ENCODE measurements at places on chromosomes 16 and 17.

GRCh38 chr17:29042679-29043538 lies at the start of gene PIPOX:
Gene PIPOX, plus strand, starts transcription at chr17:29043141. Its CDS starts 85 bp downstream, at chr17:29043226.
- peak; percentile 10 for DNase-seq

DNA sequence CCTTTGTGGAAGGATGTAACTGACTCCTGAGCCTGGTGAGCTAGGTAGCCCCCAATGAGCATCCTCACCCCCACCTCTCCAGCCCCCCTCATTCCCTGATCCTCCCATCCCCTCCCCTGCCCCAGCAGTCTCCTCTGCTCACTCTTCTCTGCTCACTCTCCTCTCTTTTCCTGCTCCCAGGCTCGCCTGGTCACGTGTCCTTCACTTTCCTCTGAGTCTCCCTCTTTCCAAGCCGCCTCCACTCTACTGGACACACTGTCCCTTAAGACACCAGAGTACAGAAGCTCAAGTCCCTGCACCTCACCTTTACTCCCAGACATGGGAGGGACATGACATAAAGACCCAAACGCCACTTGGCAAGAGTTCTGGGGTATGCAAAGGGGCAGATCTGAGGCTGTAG lies 76.3 kb upstream of the RBL2 start:
- no peak for DNase-seq

DNA sequence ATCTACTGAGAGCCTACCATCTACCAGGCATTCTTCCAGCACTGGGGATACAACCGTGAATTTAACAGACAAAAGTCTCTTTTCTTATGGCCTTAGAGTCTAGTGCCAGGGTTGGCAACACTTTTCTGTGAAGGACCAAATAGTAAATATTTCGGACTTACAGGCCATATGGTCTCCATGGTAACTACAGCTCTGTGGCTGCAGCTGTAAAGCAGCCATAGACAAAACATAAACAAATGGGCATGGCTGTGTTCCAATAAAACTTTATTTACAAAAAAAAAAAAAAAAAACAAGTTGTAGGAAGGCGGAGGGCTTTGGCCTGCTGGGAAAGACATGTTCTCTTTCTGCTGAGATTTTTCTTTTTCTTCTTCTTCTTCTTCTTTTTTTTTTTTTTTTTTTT lies 98.7 kb downstream of the ABCC12 start:
- no peak for DNase-seq

DNA sequence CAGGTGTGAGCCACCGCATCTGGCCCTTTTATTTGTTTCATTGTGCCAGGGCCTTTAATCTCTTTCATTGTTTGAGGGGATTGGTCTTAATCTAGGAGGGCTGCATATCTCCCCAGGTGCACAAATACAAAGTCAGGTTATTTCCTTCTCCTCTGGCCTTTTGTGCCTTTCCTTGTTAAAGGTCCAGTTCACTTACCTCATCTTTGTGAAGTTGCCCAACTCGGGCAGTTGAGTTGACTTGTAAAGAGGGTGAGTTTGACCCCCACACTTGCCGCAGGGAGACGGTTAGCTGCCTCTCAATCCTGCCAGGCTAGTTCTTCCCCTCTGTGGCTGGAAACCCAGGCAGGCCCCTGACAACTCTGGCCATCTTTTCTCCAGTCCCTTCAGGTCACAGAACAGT lies 33.4 kb downstream of the TMEM92 start:
- no peak for DNase-seq

DNA sequence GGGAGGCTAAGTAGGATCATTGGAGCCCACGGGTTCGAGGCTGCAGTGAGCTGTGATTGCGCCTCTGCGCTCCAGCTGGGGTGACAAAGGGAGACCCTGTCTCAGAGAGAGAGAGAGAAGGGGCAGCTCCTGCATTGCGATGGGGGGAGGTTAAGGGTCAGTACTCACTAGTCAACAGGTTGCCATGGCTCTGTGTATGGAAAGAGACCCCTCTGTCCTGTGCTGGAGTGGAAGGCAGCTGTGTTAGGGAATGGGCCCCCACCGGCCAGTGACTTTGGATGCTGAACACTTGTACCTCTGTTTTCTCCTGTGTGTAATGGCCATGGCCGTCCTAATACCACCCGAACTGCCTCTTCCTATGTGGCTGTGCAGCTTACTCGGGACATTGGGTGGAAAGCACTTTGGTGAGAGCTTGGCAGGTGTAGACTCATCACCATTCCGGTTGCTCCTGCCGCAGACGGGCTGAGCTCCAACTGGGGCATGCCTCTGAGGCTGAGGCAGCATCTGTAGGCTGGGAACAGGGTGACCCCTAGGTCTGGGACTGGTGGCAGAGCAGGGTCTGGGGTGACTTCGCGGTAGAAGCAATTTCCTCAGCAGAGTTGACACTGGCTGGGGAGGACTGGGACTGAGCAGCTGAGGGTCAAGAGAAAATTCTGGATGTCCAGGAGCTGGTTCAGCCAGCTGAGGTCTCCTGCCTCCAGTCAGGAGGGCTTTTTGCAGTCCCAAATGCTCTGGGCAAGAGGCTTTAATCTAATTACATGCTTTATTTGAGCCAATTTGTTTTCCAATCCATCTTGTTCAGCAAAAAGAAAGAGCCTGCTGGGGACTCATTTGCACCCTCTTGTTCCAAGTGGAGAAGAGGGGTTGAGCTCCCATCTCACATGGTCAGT lies 184.5 kb downstream of the NTN1 start:
- DNase-seq, result no peak

GRCh38 chr17:80286638-80286960 lies 25.9 kb downstream of the RNF213 start:
- DNase-seq, result no peak

DNA sequence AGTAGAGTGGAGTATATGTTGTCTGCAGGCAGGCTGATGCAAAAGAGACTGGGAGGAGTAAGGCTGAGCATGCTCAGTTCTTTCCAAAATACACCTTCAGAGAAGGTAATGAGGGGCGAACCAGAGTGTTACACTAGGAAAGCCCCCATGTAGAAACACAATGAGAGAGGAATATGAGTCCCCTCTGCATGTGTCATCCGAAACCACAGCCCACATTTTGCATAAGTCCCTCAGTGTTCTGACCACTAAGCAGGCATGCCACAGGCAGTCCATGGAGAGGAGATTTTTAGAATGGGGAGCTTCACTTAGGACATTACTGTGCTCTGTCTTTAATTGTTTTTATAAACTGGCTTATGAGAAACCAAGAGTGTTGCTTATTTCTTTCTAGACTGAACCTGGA lies 32.0 kb downstream of the SLC6A2 start:
- no peak for DNase-seq

GRCh38 chr16:4746215-4746614 lies 11.9 kb downstream of the DNAAF8 start:
- no peak for DNase-seq

DNA sequence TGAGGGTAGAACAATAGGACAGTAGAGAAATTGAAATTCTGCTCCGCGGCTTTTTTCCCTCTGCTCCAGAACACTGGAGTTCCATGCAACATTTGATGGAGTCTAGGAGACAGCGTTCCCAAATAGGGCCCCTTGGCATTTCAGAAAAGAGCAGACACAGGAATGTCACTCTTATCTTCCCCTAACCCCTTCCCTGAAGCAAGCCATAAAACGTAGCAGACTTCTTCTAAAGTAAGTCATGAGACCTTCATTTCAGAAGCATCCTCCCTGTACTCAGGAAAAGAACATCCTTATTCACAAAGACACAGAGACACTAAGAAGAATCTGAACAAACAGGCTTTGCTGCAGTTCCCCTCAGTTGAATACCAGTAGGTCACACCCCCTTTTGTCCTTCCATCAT lies 296.1 kb upstream of the SOX9 start:
- no peak for DNase-seq

DNA sequence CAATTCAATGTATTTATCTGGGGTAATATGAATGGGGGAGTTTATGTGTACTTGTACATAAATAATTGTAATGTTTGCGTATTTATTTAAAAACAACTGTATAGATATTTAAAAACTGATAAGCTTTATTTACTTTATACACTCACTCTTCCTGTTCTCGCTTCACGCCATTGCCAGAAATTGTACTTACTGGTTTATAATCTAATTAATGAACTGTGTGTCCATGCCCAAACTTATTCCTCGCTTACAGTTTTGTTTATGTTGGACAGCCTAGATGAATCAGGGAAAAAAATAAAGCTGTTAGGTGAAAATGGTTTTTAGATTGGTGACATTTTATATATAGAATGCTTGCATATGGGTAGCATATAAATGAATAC lies 30.8 kb downstream of the AATF start:
- no peak for DNase-seq

GRCh38 chr17:18025241-18025944 lies 13.6 kb downstream of the ATPAF2 start:
- peak; percentile 36 for DNase-seq

- DNase-seq, result no peak
Observed at GRCh38 chr16:60107871-60108270, 1373.8 kb upstream of the GOT2 start.

DNA sequence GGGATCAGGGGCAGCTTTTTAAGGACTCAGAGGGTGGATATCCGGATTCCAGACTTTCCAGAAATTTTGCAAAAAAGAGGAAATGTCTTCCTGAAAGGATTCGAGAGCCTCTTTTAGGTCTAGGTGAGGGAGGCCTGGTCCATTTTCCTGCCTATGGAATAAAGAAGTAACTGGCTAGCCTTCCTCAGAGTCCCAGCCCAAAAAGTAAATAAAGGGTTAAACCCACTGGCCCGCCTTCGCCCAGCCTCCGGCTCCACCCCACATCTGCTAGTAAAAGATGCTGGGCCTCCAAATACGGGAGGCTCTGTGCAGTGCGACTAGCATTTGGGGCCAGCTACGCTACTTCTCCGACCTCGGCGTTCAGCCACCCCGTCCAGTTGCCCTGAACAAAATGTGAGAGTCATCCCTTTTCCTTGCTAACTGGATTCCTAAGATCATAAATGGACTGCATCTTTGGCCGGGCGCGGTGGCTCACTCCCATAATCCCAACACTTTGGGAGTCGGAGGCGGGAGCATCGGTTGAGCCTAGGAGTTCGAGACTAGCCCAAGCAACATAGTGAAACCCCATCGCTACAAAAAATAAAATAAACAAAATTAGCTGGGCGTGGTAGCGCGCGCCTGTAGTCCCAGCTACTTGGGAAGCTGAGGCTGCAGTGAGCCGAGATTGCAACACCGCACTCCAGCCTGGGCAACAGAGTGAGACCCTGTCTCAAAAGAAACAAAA lies 824 bp upstream of the MPP2 start:
- peak; percentile 48 for DNase-seq

GRCh38 chr17:81132770-81133723 lies 32.3 kb upstream of the PVALEF start:
- no peak for DNase-seq

DNA sequence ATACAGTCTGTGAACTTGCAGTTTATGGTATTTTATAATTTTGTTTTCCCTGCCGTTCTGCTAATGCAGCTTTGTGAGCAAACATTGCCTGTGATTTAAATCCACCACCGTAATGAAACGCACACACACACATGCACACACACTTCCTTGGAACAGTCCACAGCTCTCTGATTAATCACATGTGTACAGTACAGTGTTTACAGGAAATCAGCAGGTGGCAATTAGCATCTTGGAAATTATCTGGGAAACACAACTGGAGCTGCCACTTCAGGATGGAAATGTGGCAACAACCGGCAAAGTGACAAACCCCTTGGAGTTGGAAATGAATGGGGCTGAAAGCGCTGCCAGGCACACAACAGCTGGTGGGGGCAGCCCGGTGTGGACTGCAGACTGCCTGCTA lies 12.9 kb upstream of the ZKSCAN2 start:
- no peak for DNase-seq

DNA sequence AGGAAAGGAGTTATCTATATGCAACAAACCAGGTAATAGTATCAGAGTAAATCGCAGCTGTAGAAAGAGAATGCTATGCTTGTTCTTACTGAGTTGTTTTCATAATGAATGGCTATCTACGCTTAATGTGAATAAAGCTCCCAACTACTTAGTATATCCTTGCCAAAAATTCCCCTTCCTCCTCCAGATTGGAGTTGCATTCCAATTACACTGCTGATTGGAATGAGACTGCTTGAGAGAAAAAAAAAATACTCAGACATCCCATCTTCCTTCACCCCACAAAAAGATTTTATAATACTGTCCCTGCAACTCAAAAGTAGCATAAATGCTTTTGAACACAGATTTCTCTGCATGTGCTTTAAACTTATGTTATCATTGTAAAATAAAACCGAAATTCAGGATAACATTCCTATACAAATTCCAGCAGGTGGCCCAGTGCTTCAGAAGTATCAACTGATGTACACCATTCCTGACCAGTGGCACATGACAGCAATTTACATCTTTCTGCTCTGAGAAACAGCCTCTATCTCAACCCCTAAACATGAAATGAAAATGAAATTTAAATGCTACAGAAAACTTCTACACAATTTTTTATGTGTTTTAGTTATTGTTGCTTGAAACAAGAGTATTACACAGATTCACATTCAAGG lies 47.0 kb downstream of the SMURF2 start:
- no peak for DNase-seq

DNA sequence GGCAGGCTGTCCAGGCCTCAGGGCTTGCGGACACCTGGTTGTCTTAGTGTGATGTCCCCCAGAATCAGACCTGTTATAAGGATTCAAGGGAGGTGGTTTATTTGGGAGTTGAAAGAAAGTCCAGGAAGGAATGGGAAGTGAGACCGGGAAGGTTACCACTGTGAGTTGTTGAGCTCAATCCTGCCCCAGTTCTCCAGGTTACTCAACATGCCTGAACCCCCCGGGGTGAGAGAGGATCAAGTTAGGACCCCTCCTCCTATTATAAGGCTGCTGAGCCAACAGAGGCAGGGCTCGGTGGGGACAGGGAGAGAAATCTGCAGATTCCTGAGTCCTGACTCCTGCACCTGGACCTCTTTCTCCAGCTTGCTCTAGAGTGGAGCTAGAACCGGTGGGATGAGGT lies 86.4 kb downstream of the MRM1 start:
- no peak for DNase-seq

GRCh38 chr16:49875806-49876715 lies 20.1 kb upstream of the ZNF423 start:
- DNase-seq, result no peak

- no peak for DNase-seq
Observed at GRCh38 chr16:7318686-7319085, 14.0 kb upstream of the RBFOX1 start.

GRCh38 chr16:79613009-79613408 lies 12.5 kb upstream of the MAF start:
- no peak for DNase-seq

DNA sequence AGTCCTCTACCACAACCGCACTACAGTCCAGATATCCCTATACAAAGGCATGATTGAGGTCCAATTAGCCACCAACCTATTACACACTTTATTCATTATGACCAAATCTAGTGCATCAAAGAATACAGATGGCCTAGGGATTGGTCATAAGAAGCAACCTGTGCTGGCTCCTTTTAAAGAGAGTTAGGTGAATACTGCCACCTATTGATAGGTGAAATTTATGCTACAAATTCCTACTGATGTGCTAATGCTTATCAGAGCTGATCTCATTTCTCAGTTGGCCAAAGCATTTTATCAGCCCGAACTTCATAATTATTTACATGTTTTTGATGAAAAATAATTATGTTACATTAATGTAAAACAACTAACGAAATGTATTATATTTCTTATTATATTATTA lies 166.3 kb downstream of the ANKFN1 start:
- no peak for DNase-seq

- DNase-seq, result no peak
Observed at GRCh38 chr16:81264386-81264785, 25.9 kb downstream of the BCO1 start.

All from CD4-positive, alpha-beta T cell treated with Interleukin-4 for 4 hours (primary cell).